PC-9 (cell line): ENCODE measurements at places on chromosomes 2 and 18.

GRCh38 chr2:37663390-37663789 is 8.1 kb downstream of the CDC42EP3 start:
- no peak for DNase-seq

- DNase-seq: no peak
Observed at GRCh38 chr2:148561389-148561788, 83.2 kb upstream of the EPC2 start.

DNA sequence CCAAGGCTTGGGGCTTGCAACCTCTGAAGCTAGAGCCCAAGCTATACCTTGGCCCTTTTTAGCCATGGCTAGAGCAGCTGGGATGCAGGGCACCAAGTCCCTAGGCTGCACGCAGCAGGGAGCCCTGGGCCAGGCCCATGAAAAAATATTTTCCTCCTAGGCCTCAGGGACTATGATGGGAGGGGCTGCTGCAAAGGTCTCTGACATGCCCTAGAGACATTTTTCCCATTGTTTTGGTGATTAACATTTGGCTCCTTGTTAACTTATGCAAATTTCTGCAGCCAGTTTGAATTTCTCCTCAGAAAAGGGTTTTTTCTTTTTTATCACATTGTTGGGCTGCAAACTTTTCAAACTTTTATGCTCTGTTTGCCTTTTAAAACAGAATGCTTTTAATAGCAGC is 56.9 kb upstream of the LHCGR start:
- DNase-seq: no peak

DNA sequence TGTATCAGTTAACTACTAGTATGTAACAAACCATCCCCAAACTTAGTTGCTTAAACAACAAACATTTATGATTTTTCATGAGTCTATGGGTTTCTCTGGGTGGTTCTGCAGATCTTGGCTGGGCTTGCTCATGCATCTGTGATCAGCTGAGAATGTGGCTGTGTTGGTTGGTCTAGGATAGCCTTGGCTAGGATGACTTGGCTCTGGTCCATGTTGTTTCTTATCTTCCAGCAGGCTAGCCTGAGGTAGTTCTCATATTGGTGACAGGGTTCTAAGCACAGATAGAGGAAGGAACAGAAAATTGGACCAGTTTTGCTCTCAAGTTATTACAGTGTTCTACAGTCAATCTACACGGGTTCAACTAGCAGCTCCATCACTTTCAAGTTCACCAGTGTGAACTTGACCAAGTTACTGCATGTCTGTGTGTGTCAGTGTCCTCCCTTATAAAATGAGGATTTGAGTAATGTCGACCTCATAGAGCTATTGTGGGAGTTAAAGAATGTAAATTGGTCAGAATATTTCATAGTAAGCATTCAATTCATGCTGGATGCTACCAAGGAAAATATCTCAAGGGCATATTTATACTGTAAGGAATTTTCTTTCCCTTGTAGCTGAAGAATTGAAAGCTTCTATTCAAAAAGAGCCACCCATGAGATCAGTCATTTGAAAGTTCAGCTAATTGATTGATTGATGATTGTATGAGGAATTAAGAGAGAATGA is 65.3 kb downstream of the MYO3B start:
- DNase-seq: no peak

- DNase-seq: no peak
Observed at GRCh38 chr2:129658430-129658829, 321.0 kb upstream of the RAB6C start.

DNA sequence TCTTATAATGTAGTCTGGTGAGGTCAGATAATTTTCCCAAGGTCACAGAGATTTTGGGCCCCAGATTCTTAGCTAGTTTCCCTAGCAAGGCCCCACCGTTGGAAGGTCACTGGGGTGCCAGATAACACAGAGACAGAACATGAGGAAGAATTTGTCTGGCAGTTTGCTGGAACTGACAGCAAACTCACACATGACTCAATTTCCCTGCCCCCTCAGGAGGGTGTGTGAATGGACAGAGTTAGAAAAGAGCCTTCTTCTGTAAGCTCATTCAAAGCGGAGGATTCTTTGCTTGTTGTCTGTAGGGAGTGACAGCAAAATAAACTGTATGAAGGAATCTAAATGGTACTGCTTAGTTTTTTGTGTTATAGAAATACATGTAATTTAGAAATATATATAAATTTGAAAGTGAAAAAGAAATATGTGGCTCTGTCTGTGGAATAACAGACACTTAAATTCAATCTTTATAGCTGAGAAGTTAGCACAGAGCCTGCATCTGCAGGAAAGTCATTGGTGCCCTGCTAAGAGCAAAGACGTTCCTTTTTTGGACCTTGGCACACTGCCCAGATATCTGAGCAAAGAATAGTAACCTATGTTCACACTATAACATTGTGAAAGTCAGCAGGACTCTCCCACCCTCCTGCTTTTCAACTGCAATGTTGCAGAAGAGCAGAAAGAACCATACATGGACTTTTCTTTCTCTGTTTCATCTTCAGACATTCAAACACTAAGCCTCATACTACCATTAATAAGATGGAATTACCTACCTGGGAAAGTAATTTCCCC is 2.1 kb downstream of the MDH1 start:
- DNase-seq: no peak

DNA sequence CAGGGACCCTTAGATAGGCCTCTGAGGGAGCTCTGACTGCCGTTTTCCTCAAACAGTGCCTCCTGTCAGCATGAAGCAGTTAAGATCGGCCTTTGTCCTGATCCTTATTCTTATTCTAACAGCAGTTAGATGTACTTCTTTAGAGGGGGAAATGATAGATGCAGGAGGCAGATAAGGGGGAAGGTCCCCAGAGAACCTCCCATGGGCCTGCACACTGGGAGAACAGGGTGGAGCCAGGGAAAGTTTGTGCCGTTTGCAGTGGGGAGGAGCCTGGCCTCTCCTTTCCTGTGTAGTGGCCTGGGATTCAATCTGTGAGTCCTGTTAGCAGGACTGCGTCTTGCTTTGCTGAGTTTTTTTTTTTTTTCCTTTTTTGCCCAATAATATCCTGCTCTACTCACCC is 7.9 kb upstream of the INPP4A start:
- DNase-seq: no peak
